ENCODE measurements at places on chromosomes 1 and 21.

DNA sequence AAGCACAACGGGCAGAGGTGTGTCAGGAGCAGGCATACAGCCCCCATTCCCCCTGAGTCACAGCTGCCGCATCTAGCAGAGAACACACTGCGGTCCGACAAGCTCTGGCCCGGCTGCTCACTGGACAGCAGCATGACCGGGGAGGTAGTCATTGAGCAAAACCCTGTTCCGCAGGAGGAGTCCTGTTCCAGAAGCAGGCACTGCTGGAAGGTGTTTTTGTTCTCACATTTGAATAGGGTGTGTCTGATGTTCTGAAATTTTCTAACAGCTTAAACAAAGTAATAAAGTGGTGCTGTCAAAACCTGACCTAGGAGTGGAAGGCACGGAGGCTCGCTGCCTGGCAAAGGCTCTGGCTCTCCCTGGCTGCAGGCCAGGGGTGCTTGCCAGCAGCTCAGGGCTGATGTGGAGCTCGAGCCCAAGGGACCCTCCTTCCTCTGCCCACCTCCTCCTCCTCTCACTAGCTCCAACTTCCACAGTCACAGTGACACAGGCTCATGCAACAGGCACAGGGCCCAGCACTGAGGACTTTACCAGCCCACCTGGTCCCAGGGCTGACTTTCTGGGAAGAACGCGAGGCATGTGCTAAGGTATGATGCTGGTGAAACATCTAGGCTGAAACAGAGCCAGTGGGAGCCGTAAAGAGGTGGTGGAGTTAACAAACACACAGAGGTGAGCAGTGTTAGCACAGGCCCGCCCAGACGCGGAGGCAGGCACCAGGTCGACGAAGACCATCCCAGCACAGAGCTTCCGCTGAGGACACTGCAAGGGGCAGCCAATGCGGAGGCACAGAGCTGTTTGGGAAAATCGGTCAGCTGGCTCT is 118.6 kb upstream of the IFFO2 start:
- no peak for DNase-seq

DNA sequence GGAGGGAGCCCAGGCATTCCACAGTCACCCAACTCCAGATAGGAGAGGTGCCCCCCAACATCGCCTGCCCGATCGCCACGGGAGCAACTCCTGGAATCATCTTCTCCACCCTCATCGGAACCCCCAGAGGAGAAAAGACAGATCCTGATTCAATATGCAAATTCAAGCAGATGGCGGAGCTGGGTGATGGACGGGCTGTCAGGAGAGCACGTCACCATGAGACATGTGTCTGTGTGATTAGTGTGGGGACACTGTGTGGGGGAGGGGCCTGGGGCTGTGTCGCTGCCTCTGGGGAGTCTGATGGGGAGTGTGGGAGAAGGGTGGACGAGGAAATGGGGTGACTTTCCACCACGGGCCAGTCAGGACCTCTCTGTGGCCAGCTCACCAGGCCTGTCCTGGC is 90.2 kb upstream of the CSF3R start:
- DNase-seq = no peak

DNA sequence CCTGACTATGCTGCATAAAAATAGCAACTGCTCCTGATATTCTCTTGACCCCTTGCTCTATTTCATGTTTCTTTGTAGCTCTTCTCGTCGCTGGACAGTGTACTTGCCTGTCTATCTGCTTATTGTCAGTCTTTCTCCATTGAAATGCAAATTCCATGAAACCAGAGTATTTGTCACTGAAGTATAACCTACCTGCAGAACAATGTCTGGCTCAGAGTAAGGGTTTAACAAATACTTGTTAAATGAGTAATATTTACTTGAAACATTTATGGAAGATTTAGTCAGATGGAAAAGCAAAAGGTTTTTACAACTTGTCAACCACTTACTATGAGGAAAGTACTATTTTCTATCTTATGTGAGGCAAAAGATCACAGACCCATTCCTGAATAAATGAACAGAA is 19.9 kb upstream of the ERICH3 start:
- no peak for DNase-seq

DNA sequence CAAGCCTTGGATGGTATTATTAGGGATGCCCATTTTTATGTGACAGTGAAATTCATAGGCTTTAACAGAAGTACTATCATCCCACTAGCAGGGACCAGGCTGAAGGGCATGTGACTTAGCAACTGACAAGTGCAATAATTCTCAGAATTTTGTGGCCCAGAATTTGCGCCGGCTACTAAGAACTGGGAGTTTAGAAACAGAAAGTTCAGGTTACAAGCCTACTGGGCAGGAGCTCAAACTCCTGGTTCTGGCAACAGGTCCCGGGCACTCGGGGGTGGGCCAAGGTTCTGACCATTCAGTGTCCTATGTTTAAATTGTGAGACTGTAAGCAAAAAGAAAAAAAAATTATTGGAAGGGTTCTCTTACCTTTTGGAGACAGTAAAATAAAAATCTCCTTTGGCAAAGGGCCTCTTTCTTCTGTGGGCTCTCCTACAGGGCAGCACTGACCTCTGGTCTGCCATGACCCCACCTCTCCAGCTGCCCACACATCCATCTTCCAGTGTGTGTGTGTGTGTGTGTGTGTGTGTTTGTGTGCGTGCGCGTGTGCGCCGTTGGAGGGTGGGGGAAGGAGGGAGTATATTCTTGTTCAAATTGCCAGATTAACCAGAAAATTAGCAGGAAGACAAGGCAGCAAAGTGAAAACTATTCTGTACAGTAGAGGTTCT is 26.1 kb downstream of the IRF2BP2 start:
- DNase-seq = no peak

- peak; percentile 23 for DNase-seq
These were observed 637 bp upstream of the MYBPHL start for GRCh38 chr1:109307274-109308021.

GRCh38 chr1:240947438-240948224 is 335.7 kb upstream of the GREM2 start:
- no peak for DNase-seq

GRCh38 chr1:156639601-156640101 is 2.3 kb upstream of the BCAN start:
- no peak for DNase-seq

GRCh38 chr21:42533306-42533962 is 19.8 kb downstream of the SLC37A1 start:
- no peak for DNase-seq

GRCh38 chr1:235938709-235939479 is 72.2 kb upstream of the LYST start:
- no peak for DNase-seq

GRCh38 chr1:218705911-218706893 is 361.1 kb downstream of the TGFB2 start:
- DNase-seq = no peak

DNA sequence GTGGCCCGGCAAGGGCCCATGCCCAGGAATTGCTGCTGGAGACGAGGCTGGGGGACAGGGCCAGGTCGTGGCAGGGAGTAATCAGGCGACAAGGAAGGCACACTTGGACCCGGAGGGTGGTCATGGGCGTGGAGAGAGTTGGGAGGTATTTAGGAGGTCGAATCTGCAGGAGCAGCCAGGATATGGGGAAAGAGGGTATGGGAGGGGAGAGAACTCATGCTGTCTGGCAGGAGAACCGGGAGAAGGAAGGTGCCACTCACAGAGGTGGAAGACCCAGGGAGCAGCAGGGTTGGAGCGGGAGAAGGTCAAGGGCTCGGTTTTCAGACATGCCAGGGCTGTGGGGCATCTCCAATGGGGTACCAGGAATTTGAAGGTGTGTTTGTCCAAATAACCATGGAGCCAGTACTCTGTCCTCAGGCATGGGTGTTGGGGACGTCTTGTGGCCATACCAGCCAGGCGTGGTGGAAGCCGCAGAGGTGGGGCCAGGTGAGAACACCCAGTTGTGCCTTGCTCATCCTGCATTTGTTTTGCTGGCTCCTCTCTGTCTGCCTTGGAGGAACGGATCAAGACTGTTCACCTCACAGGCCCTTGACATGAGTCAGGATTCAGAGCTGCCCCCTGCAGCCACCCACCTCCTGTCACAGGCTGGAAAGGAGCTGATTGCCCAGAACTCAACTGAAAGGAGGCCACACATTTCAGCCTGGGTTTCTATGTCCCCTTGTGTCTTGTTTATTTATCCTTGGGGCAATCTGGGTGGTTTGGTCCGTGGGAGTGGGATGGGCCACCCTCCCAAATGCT is 111.6 kb downstream of the SPSB1 start:
- no peak for DNase-seq

- DNase-seq = no peak
These were observed 206.7 kb upstream of the C1orf174 start for GRCh38 chr1:4106731-4107130.

DNA sequence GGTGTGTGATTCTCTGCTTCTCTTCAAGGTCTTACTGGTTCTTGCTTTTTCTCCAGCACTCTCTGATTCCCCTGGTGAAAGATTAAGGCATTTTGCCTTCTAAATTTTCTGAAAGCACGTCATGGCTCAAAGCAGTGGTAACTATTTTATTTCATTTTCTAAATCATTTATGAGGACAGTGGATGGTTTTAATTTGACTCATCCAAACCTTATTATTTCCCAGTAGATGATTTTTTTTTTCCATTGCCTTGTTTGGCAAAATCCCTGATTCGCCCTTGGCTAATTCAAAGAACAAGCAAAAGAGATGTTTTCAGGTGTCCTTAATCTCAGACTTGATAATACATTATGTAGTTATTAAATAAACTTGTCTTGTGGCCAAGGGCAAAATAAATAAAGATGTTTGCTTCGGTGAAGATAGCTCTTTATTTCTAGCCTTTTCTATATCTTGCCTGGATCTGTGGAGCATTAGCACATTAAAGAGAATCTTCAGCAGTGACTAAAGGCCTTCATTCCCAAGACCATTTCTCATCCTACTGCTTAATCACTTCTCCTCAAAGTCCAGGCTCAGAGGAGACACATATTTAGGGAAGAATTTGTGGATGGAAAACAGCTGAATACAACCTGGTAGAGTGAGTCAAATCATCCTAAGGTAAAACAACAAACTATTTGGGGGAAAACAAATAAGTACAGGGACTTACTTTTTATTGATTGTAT is 359.8 kb downstream of the DUSP10 start:
- no peak for DNase-seq

DNA sequence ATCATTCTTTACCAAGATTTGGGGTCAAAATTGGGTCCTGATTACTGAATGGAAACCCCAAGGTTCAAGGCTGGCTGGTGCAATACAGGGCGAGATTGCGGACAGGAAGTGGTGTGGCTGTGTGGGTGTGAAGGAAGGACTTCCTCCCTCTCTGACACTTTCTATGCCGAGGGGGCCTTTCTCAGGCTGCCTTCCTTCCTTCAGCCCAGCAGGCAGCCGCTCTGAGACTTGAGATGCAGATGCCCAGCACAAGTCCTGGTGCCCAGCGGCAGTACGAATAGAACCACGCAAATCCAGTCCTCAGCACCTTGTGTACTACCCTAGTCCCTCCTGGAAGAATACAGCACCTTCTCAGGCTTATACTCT is 16.3 kb downstream of the BATF3 start:
- DNase-seq = no peak

DNA sequence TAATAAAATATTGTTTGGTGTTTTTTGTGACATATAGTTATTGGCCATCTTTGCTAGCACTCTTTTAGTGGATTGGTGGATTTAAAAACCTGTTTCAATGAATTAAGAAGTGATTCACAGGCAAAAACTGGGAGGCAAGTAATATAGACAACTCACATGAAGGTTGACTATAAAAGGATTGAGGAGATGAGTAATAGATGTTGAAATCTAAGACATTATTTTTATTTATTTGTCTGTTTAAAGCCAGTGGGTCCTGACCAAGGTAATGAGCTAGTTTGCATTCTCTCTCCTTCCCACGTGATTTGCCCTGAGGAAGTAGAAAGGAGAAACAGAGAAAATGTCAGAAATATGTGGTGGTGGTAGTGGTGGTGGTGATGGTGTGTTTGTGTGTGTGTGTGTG is 351.5 kb upstream of the ZP4 start:
- DNase-seq = no peak

DNA sequence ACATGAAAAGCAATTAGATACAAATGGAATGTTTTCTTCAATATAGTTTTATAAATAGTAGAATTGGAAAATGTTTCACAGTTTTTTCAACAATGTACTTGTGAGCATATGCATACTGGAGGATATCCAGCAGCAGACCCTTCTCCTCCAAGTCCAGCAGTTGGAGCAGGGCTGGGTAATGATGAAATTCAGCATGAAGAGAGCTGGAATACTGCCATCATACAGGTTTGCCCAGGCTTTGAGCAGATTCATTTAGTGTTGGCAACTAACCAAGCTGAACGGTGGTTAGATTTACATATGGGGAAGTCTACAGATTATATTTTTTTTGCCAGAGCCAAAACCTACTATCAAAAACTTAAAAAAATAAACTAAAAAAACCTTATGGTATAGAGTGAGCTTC is 38.3 kb downstream of the WDR3 start:
- no peak for DNase-seq

DNA sequence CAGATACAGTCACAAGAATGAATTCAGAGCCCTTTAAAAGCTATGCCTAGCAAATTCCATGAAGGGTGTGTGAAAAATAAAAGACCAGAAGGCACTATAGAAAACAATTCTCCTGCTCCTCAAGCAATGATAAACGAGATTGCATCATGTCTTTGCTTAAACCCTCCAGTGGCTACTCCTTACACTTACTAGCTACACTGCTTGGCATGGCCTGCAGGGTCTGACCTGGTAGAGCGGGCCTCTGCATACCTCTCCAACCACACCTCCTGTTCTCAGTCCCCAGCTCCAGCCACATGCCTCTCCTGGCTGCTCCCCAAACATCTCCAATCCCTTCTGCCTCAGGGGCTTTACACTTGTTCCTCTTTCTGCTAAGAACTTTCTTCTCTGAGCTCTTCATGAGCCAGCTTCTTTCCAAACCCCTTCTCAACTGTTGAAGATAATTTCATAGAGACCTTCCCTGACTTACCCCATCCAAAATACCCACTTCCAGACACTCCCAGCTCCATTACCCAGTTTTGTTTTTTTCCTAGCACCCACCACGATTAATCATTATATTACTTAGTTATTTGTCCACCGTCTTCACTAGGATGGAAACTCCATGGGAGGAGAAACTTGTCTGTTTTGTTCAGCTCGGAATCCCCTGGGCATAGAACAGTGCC is 11.2 kb upstream of the CREG1 start:
- no peak for DNase-seq

DNA sequence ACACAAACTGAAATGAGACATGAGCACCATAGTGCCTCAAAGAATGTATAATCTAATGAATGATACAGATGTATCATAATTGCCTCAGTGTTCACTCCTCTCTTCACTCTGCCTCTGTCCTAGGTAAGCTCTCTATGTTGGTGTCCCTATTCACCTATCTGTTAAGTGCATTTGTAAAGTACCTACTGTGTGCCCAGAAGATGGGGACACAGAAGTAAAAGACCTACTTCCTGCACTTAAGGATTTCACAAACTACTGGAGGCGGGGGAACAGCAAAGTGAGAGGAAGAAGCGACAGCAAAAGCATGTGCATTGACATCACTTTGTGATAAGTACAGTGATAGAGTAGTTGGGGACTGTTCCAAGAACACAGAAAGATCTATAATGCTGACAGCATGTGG is 18.1 kb downstream of the RD3 start:
- DNase-seq = no peak

GRCh38 chr21:26709090-26709489 is 136.0 kb upstream of the CYYR1 start:
- DNase-seq = no peak

- no peak for DNase-seq
These were observed 136.8 kb upstream of the EDN2 start for GRCh38 chr1:41621256-41621655.

All from neuronal stem cell (in vitro differentiated cells).